ENCODE measurements at places on chromosomes 7 and 10.

DNA sequence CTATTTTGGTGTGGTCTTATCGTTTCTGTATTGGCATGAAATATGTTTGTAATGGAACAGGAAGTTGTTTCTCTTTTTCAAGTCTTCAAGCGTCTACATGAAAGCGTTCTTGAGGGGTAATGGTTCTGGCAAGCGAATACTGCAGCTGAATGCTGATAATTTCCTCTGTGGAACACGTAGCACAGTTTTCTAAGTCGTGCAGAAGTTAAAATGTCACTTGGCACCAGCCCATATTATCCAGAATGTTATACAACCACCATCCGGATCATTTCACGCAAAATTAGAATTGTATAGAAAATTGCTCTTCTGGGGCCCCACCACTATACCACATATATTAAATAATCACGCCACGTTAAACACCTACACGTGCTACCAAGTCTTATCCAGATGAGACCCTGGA lies 354.3 kb downstream of the CALN1 start:
- DNase-seq = no peak

DNA sequence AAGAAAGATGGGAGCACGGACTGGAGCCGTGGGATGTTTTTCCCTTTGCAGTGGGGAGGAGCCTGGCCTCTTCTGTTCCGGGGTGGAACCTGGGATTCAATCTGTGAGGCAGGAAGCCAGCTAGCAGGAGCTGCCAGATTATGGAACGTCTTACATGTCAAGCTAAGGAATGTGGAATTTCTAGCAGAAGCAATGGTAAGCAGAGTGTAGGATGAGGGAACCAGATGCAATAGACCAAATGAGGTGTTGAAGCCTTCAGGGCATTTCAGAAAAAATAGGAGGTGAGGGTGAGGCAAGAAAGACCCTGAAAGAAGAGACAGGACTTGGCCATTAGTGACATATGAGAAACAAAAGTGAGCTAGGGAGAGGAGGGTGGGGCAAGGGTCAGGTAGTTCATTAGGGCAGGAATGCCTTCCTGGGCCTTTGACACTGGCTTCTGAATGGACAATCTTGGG lies 105.5 kb downstream of the CHN2 start:
- DNase-seq = no peak

- no peak for DNase-seq
These were observed 120.2 kb upstream of the TNS3 start for GRCh38 chr7:47702080-47702479.

- DNase-seq = peak; percentile 34
These were observed 112.2 kb downstream of the CYTH3 start for GRCh38 chr7:6160191-6160623.

DNA sequence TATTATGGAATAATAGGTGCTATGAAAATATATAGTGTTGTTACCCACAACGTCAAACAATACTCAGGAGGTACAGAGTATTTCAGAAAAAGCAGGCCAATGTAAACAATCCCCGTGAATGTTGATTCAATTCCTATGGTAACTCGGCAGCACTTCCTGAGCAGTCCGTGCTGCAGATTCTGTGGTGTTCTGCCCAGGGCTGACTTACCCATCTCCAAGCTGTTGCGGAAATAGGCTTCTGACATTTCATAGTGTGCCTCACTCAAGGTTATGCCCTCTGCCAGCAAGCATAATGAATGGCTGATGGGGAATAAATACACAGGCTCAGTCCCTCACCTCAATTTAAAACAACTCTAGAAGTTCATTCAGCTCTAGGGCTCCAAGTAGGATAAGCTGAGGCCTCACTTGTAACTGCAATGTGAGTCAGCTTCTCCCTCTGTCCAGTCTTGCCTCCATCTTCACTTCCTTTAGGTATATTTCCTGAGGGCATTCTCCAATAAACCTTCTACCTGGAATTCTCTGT lies 177.6 kb downstream of the GNAI1 start:
- no peak for DNase-seq

DNA sequence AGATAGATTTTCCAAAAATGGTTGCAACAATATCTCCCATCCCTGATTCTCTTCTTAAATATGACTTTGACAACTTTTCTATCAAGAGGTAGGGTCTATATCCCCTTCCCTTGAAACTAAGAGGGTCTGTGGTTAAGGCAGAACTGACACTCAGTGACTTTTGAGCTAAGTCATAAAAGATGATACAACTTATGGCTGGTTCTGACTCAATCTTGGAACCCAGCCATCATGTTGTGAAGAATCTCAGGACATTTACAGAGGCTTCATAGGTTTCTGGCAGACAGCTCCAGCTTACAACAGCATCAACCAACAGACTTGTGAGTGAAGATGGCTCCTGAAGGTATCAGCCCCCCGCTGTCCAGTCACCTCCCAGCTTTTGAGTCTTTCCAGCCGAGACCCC lies 203.5 kb downstream of the RNLS start:
- peak; percentile 14 for DNase-seq

All from NB4 (cell line).